ENCODE measurements at places on chromosomes 12 and 14. TPM values are rescaled to one million over a fixed set of nuclear protein-coding genes. Genes with fewer than 3 reads are reported as not detected.

The ADGRD1 gene
- total RNA-seq = 33.6 TPM

DNA sequence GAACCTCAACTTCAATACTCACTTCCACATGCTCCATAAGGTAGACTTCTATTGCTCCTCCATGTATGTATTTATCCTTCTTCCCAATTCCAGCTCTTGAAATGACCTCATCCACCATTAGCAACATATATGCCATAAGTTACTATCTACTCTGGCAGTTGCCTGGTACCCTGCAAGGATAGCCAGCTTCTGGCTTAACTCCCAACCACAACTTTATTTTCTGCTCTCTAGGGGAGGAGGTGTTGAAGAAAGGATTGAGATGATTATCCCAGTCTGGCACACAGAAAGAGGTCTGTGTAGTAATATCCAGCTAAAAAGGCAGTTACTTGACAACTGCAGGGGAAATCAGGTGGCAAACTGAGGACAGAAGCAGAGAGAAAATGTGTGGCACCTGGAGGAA is 71.5 kb upstream of the MDM1 start:
- no peaks in the 10 kb centered on the region for H3K27me3 ChIP-seq
- H3K36me3 ChIP-seq = no peaks in the 10 kb centered on the region
- peaks cover 9% of the 10 kb centered on the region for H3K4me1 ChIP-seq
- H3K27ac ChIP-seq = no peak overlapping the region
- no peak for DNase-seq
- no peak overlapping the region for H3K4me3 ChIP-seq

GRCh38 chr12:45282411-45282810 is 66.5 kb downstream of the ANO6 start:
- H3K27ac ChIP-seq = no peak overlapping the region
- no peaks in the 10 kb centered on the region for H3K4me1 ChIP-seq
- H3K36me3 ChIP-seq = no peaks in the 10 kb centered on the region
- no peak overlapping the region for H3K4me3 ChIP-seq

GRCh38 chr14:94174604-94175010 is 485 bp downstream of the PPP4R4 start:
- no peaks in the 10 kb centered on the region for H3K27me3 ChIP-seq
- peak overlapping the region; percentile 52 for H3K4me3 ChIP-seq
- H3K27ac ChIP-seq = peak overlapping the region; percentile 50
- H3K36me3 ChIP-seq = no peaks in the 10 kb centered on the region
- H3K4me1 ChIP-seq = peaks cover 18% of the 10 kb centered on the region

The MYH6 gene
- not detected for total RNA-seq

- H3K4me3 ChIP-seq = no peak overlapping the region
- H3K36me3 ChIP-seq = no peaks in the 10 kb centered on the region
- no peaks in the 10 kb centered on the region for H3K4me1 ChIP-seq
- no peaks in the 10 kb centered on the region for H3K27me3 ChIP-seq
Observed at GRCh38 chr14:104717646-104718045, 6.4 kb upstream of the ADSS1 start.

All from uterus (tissue), 4 donors.